RWPE2 (cell line): ENCODE measurements at places on chromosomes 11 and 22.
A peak's percentile ranks its signal among the peaks of the same experiment; 100 is the strongest.

- H3K4me3 ChIP-seq: no peak overlapping the region
- no peaks in the 10 kb centered on the region for H3K27me3 ChIP-seq
- DNase-seq: no peak
- peaks cover 4% of the 10 kb centered on the region for H3K4me1 ChIP-seq
- no peaks in the 10 kb centered on the region for H3K36me3 ChIP-seq
Observed at GRCh38 chr11:121763526-121763925, 310.8 kb upstream of the SORL1-AS1 start.

DNA sequence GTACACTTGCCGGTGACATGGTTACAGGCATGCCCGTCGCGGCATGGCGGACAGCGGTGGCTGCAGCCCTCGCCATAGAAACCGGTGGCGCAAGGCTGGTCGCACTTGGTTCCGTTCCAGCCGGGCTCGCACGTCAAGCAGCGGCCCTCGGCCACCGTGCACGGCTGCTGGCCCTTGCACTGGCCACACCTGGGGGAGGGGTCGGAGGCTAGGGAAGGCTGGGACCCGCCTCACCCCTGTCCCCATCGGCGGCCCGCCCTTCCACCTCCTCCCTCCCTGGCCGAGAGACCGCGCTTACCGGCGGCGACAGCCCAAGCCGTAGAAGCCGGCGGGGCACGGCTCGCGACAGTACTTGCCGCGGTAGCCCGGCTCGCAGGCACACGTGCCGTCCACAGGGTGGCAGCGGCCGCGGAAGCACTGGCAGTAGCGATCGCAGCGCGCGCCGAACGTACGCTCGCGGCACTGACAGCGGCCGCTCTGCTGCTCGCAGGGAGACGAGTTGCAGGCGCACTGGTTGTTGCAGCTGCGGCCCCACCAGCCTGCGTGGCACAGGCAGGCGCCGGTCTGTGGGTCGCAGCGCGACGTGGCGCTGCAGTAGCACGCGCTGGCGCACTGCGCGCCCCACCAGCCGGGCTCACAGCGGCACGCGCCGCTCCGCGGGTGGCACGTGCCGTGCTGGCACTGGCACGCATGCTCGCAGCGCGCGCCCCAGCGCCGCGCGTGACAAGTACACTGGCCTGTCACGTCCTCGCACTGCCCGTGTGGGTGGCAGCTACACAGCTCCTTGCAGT is 6.7 kb downstream of the SCARF2 start:
- no peak overlapping the region for H3K27ac ChIP-seq
- 0 out of 2 replicates have a peak, but pooled peaks cover 3% of the 10 kb centered on the region for H3K36me3 ChIP-seq
- peak; percentile 56 for DNase-seq
- H3K4me1 ChIP-seq: no peaks in the 10 kb centered on the region

- no peak overlapping the region for H3K27ac ChIP-seq
- no peak for DNase-seq
- H3K4me3 ChIP-seq: no peak overlapping the region
Observed at GRCh38 chr11:63445720-63446119, 45.2 kb downstream of the PLAAT5 start.

DNA sequence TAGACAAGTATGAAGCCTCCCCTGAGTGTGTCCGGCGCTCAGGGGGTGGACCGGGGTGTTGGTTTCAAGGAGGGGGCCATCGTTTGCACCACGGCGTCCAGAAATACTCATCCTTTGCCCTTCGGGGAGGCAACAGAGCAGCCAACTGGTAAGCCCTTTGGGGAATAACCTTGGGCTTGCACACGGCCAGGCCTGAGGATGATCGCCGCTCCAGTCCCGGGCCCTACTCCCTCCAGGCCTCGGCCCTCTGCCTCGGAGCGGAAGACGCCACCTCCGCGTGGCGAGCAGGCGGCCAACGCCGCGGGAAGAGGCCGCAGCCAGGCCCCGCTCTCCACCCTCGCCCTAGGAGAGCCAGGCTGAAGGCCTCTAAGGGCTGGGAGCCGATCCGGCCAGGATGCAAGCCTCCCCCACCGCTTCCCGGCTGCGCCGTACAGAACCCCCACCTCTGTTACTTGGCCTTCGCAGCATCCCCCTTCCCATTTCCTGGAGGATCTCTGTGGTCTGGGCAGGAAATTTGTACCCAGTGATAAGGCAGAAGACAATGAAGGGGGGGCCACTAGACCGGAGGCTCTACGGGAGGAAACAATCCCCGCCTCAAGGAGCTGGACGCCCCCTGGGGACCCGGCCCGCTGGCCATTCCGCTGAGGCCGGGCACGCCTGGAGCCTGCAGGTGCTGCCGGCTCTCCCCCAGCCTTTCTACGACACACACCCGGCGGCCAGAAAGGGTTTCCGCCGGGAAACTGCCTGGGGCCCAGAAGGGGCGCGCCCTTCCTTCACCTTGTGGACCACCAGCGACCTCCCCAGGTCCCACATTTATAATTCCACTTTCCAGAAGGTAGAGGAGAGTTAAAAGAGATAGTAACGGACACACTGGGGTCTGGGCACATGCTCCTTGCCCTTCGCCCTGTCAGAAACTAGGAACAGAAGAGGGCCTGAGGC is 2.6 kb downstream of the ESAM start:
- H3K36me3 ChIP-seq: no peaks in the 10 kb centered on the region
- no peak for DNase-seq
- H3K4me3 ChIP-seq: no peak overlapping the region
- no peak overlapping the region for H3K27ac ChIP-seq
- peaks cover 9% of the 10 kb centered on the region for H3K4me1 ChIP-seq
- peaks cover 27% of the 10 kb centered on the region for H3K27me3 ChIP-seq

- H3K4me1 ChIP-seq: no peaks in the 10 kb centered on the region
- H3K27me3 ChIP-seq: no peaks in the 10 kb centered on the region
- H3K27ac ChIP-seq: no peak overlapping the region
Observed at GRCh38 chr11:121563900-121564822, 111.4 kb upstream of the SORL1-AS1 start.

DNA sequence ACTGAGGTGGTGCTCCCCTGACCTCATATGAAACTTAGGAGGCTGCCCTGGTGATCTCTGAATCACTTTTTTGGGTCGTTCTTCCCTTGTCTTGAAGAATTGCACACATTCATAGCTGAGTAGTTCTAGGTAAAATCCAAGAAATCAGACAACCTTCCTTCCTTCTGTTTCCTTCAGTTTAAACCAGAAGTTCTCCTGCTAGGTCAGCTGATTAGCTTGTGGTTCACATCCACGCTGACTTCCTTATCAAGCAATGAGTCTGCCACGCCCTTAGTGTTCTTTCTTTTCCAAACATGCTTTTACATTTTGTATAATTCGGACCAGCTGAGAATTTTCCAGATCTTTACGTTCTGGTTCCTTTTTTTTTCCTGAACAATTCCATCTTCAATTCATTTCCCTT is 892.8 kb downstream of the NTM start:
- no peaks in the 10 kb centered on the region for H3K4me1 ChIP-seq
- no peak overlapping the region for H3K4me3 ChIP-seq
- DNase-seq: no peak

GRCh38 chr11:31636983-31637382 is 127.4 kb downstream of the ELP4 start:
- DNase-seq: no peak
- no peak overlapping the region for H3K27ac ChIP-seq
- no peaks in the 10 kb centered on the region for H3K27me3 ChIP-seq
- H3K4me3 ChIP-seq: no peak overlapping the region
- H3K4me1 ChIP-seq: no peaks in the 10 kb centered on the region

GRCh38 chr11:92130421-92130831 is 94.2 kb upstream of the FAT3 start:
- no peaks in the 10 kb centered on the region for H3K27me3 ChIP-seq
- no peaks in the 10 kb centered on the region for H3K36me3 ChIP-seq
- peaks cover 26% of the 10 kb centered on the region for H3K4me1 ChIP-seq
- H3K4me3 ChIP-seq: no peak overlapping the region

GRCh38 chr11:62532096-62532495 is 14.5 kb downstream of the AHNAK start:
- no peaks in the 10 kb centered on the region for H3K4me1 ChIP-seq
- H3K36me3 ChIP-seq: peaks cover 92% of the 10 kb centered on the region
- no peak overlapping the region for H3K4me3 ChIP-seq
- no peak for DNase-seq

GRCh38 chr11:86790195-86790725 is 10.1 kb upstream of the PRSS23 start:
- no peaks in the 10 kb centered on the region for H3K27me3 ChIP-seq
- no peak for DNase-seq
- H3K36me3 ChIP-seq: no peaks in the 10 kb centered on the region

- no peak overlapping the region for H3K27ac ChIP-seq
- no peak overlapping the region for H3K4me3 ChIP-seq
- H3K27me3 ChIP-seq: no peaks in the 10 kb centered on the region
- no peak for DNase-seq
Observed at GRCh38 chr11:77423624-77424023, 50.3 kb downstream of the PAK1 start.

DNA sequence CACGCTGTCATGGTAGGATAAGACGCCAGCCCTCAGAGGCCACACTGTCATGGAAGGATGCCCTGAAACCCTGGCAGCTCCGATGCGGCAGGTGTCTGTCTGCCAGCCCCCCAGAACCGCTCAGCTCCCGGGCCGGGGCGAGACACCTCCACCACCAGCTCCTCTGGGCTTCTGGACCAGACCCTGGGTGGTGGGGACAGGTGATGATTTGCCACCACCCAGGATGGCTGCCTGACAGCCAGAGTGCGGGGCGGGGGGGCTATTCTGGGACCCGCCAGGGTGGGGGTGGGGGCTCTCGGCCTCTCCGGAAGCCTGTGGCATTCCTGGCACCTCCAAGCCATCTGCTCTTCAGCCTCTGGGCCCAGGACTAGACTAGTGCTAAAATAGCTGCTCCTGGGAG is 9.4 kb downstream of the PHLDA2 start:
- no peaks in the 10 kb centered on the region for H3K27me3 ChIP-seq
- no peak overlapping the region for H3K4me3 ChIP-seq
- DNase-seq: no peak
- no peak overlapping the region for H3K27ac ChIP-seq
- H3K36me3 ChIP-seq: no peaks in the 10 kb centered on the region
- no peaks in the 10 kb centered on the region for H3K4me1 ChIP-seq

GRCh38 chr11:131656839-131657211 is 286.4 kb downstream of the NTM start:
- DNase-seq: no peak
- H3K4me1 ChIP-seq: no peaks in the 10 kb centered on the region
- H3K36me3 ChIP-seq: no peaks in the 10 kb centered on the region
- no peak overlapping the region for H3K4me3 ChIP-seq
- peaks cover 52% of the 10 kb centered on the region for H3K27me3 ChIP-seq
- H3K27ac ChIP-seq: no peak overlapping the region

GRCh38 chr11:117273550-117274289 is 17.4 kb upstream of the BACE1-AS start:
- H3K36me3 ChIP-seq: peaks cover 12% of the 10 kb centered on the region; the same call in 1 of the 2 replicates
- H3K4me3 ChIP-seq: no peak overlapping the region
- no peak for DNase-seq
- H3K4me1 ChIP-seq: peaks cover 11% of the 10 kb centered on the region

- H3K4me1 ChIP-seq: peaks cover 15% of the 10 kb centered on the region
- no peak overlapping the region for H3K27ac ChIP-seq
- peaks cover 46% of the 10 kb centered on the region for H3K36me3 ChIP-seq
- no peak for DNase-seq
- no peak overlapping the region for H3K4me3 ChIP-seq
Observed at GRCh38 chr11:59791639-59792038, 18.9 kb downstream of the MRPL16 start.
